LoVo (cell line): ENCODE measurements at places on chromosomes 3 and 15.

GRCh38 chr3:152198665-152199064 is 70.1 kb upstream of the MBNL1 start:
- DNase-seq = no peak

- no peak for DNase-seq
These were observed 3.9 kb downstream of the TOMM70 start for GRCh38 chr3:100396967-100397366.

DNA sequence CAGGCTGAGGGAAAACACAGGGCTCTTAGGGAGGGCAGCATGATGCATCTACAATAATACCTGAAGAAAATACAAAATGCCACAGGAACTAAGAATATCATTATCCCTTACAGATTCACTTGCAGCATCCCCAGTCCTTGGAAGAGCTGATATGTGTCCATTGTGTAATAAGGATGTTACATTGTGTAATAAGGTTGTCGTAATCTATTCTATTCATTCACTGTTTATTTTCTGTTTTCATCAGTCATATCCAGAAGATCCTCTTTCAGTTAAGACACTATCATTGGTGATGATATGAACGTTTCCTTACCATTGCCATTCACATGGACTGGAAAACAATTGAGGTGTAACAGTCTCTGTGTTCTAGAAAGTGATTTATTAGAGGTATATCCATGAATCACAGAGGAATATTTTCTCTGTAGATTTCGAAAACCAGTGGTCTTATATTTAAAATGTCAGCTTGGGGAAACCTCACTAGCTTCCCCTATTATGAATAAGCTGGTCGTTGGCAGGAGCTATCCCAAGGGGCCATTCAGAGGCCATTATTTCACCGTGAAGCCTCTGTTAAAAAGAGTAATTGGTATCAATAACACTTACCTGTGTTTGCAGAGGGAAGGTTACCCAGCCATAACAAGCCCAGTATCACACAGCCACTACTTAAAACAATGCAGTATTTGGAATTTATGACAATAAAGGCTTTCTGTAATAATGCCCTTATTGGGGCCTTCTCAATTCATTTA is 241.1 kb downstream of the ZNF385D start:
- DNase-seq = no peak

DNA sequence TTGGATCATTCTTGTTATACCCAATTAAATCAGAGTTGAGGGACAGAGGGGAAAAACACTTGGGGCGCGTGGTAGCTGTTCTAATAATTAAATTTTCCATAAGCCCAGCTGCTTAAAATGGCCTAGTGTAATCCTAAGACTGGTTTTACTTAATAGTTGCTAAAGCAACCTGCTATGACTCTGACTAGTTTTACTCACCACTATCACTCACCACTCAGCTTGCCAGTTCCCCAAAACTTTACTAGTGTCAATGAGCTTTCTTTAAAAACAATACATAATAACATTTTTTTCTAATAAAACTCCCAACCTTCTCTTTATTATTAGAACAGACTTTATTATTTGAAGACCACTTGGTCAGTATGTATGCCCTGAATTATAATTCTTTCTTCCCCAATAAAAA is 49.6 kb downstream of the ECT2 start:
- DNase-seq = no peak

GRCh38 chr3:99951701-99952100 is 134.0 kb downstream of the CMSS1 start:
- DNase-seq = no peak
